Vagina (tissue), 2 donors: ENCODE measurements at places on chromosomes 5 and 9.

DNA sequence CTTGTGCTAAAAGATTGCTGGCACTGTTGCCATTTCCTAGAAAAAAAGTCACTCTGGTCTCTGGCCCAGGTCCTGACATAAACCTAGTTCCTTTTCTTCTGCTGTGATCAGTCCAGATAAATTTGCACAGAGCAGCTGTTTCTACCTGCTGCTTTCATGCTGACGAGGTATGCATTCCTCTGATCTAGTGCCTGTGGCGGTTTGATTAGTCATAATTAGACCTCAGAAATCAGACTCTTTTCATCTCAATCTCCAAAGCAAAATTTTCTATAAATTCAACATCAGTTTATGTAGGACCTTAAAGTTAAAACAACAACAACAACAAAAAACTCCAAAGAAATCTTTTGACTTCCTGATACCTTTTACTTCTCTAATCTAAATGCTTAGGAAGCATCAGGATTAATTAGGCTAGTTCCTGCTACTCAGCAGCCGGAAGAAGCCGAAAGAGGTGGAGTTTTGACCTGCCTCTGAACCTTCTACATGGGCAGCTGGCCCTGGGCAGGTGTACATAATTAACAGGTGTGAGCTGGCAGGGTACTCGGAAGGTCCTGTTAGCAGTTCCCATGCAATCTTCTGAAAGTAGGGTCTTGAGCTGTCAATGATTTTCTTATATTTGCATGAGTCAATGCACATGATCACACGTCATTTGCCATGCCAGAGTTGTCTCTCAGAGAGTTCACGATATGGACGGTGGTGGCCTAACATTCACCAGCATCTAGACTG lies 83.3 kb upstream of the CCDC112 start:
- no peak for DNase-seq

GRCh38 chr5:6465831-6466790 lies 17.5 kb downstream of the UBE2QL1 start:
- DNase-seq: peak; percentile 76

DNA sequence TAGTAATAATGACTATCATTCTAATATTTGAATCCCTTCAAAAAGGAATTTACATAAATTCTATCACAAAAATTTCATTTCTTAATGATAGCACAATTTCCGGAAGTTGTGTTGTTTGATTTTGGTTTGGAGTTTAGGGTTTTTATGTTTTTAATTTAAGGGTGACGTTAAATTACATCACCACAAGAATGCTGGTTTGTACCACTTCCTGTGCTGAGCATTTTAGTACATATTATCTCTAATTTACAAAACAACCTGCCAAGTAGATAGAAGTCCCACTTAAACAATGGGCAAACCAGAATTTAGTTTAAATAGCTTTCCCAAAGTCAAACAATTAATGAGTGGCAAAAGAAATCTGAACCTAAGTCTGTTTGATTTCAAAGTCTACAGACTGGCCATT lies 63.4 kb downstream of the DENND1A start:
- no peak for DNase-seq

GRCh38 chr5:178078197-178079010 lies 34.9 kb upstream of the N4BP3 start:
- no peak for DNase-seq

DNA sequence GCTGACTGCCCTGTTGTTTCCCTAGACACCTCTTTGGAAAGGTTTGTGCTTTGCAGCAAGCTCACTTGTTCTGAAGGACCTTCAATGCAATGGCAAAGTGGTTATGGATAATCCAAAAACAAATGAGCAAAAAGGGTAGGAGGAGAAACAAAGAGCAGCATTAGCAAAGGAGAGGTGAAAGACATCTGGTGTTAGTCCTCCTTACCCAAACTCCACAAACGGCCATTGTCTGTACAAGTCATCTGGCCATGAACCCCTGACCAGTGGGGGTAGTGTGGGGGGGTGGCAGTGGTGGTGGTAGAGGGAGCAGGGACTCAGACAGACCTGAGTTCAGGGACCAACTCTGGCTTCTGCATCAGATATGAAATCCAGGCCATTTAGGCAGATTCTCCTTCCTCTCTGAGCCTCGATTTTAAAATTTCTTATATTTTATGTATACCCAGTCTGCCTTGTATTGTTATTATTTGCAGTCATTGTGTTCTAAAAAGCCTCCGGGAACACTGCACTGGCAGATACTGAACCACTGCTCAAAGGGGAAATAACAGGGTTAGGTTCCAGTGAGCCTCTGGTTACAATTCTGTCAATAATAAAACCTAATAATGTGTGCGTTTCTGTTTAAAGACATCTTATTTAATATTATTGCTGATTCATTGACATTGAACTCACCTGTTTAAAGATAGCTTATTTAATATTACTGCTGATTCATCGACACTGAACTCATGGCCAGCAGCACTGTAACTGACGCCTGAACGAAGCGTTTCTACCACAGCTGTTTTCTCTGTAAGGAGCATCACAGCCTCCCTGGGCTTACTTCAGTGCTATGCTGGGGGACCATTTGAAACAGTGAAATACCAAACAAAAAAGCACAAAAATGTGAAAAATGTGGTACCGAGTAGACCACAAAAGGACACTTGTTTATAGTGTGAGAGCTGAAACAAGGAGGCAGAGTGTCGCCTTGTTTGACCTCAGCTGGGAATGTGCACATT lies 156.0 kb downstream of the SEC61B start:
- DNase-seq: no peak
